HFFc6 (cell line): ENCODE measurements at places on chromosomes 6 and 20.

DNA sequence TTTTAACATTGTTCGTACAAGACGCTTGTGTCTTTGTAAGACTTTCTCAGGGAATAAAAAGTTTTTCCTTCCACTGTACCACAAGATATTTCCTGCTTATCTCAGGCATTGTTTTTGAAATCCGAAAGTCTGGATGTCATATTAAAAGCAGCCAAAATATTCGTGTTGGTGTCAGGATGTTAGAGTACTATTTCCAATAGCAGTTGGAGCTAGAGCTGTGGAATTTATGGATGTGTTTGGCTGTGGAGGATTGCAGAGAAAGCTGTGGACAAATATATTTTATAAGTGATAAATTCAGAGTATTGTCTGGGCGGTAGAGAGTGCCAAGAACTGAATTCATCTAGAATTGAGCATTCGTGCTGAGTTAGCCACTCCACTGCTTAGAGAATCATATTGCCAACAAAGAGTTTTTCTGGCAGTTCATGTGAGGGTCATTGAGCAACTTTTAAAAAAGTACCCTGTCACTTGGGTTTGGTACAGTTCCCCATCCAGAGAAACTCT lies 57.7 kb downstream of the ZDHHC14 start:
- H3K4me3 ChIP-seq: no peak overlapping the region
- peaks cover 40% of the 10 kb centered on the region for H3K4me1 ChIP-seq
- no peaks in the 10 kb centered on the region for H3K27me3 ChIP-seq
- peaks cover 8% of the 10 kb centered on the region; the same call in 1 of the 2 replicates for H3K36me3 ChIP-seq
- H3K27ac ChIP-seq: no peak overlapping the region
- DNase-seq: no peak

- H3K4me3 ChIP-seq: no peak overlapping the region
- H3K4me1 ChIP-seq: peaks cover 23% of the 10 kb centered on the region
- no peak overlapping the region for H3K27ac ChIP-seq
- no peak for DNase-seq
- peaks cover 6% of the 10 kb centered on the region for H3K27me3 ChIP-seq
- peaks cover 5% of the 10 kb centered on the region; the same call in 1 of the 2 replicates for H3K36me3 ChIP-seq
These were observed 44.1 kb upstream of the RIN2 start for GRCh38 chr20:19713822-19714578.

DNA sequence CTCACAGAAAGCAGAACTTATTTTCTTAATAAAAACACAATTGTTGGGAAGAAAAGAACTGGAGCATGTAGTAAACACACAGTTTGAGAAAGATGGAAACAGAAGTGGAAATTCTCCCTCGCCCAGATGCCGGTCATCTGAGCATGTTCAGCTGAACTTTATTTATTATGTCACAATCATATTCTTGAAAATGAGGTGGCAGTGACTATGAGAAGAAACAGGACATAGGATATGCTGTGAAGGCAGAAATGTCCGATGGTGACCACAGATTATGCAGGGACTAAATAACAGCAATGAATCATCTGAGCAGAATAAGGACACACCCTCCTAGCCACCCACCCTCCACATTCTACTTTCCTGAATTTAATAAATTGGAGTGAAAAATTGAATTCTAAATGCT lies 425.3 kb upstream of the NOX3 start:
- peak overlapping the region; percentile 32 for H3K27ac ChIP-seq
- H3K36me3 ChIP-seq: no peaks in the 10 kb centered on the region
- peaks cover 56% of the 10 kb centered on the region for H3K4me1 ChIP-seq
- H3K4me3 ChIP-seq: peak overlapping the region; percentile 44; the same call in 1 of the 2 replicates

GRCh38 chr6:90221403-90221802 lies 75.2 kb downstream of the BACH2 start:
- no peak overlapping the region for H3K4me3 ChIP-seq
- H3K36me3 ChIP-seq: no peaks in the 10 kb centered on the region
- H3K27me3 ChIP-seq: peaks cover 7% of the 10 kb centered on the region; the same call in 1 of the 2 replicates
- H3K27ac ChIP-seq: no peak overlapping the region
- DNase-seq: no peak

DNA sequence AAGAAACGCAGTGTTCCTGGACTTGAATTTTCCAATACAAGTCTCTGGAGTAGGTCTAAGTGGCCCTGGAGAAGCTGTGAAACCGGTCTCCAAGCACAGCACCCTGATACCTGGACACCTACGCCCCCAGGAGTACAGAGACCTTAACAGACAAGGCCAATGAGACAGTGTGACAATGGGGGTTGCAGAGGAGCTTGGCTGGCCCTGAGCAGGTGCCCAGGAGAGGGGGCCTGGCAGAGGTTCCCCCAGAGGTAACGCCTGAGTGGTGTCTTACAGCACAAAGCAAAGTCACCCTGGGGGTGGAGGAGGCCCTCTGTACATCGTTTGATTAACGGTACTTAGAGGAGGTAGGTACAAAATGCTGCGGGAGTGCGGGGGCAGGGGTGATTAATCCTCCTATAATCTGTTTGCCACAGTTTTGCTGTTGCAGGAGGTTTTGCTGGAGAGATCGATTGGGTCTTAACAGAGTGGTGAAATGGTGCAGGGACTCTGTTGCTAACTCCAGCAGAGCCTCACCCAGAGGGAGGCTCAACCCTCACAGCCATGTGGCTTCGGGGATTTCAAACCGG lies 37.3 kb upstream of the APCDD1L start:
- peaks cover 95% of the 10 kb centered on the region for H3K4me1 ChIP-seq
- no peak overlapping the region for H3K27ac ChIP-seq
- no peak for DNase-seq
- no peak overlapping the region for H3K4me3 ChIP-seq
- H3K27me3 ChIP-seq: peaks cover 1% of the 10 kb centered on the region
- H3K36me3 ChIP-seq: peaks cover 21% of the 10 kb centered on the region; the same call in 1 of the 2 replicates
